ENCODE measurements at places on chromosomes 11 and 22.

- no peak for DNase-seq
Observed at GRCh38 chr11:120039039-120039438, 98.9 kb downstream of the TRIM29 start.

DNA sequence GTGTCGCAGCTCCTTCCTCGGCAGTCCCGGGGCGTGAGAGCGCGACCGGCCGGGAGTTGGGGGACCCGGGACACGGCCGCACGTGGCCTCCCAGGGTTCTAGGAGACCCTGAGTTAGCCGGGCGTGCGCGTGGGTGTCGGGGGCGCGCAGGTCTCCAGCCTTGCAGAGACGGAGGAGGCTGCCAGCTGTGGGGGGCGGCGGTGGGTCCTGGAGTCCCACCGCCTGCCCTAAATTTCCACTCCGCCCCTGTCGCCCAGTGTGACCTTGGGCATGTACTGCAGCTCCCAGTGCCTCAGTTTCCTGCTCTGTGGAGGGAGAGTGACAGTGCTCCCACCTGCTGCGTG, 18.8 kb downstream of the RRP7A start:
- no peak for DNase-seq

DNA sequence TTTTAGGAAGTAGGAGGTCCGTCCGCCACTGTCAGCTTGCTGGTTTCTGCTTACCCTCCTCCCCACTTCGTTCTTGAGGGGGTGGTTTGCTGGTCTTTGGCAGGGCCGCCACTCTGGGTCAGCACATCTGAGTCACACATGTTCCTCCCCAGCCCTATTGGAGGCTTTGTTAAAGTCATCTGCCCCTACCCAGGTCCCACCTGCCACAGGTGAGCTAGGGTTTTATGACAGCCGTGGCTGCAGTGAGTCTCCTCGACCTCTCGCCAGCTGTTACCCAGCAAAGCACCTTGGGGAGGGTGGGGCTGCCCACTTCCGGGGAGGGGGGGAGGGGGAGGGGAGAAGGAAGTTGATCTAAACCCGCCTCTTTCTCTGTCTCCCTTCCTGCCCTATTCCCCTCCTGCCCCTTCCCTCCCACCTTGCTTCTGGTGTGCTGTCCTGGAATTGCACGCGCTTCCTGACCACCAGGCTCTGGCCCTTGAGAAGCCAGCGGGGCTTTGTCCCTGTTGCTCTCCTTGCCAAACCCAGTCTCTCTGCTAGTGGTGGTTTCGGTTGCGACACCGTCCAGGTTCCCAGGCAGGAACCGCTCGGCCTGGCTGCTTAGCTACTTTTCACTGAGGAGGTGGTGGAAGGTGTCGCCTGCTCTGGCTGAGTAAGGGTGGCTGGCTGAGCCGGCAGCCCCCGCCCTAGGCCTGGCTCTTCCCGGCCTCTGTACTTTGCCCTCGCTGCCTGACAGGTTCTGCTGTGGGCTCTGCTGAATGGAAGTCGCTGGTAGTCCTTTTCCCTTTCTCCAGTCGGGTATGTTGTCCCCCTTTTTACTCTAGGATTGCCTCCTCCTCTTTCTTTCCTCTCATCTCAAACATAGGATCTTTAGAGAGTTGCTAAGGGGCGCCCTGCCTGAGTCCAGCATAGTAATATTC, 28.5 kb downstream of the RCOR2 start:
- no peak for DNase-seq

DNA sequence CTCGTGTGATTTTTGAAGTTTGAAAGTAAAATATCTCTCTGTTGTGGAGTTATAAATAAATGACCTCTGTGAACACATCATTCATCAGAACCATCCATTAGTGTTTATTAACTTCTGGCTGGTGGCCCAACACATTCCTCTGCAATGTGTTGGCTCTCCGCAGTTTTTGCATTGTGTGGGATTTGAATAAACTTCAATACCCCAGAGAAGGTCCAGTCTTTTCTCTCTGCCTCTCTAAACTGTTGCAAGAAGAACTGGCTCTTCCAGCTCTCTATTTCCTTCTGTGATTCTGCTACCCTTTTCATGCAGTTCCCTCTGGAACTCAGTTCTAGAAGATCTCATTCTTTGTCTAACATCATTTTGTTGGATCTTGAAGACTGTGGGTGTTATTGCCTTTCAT, 125.0 kb upstream of the ARHGAP42 start:
- no peak for DNase-seq

GRCh38 chr11:127873478-127873877, 713.9 kb downstream of the ETS1 start:
- DNase-seq, result no peak

GRCh38 chr11:116030697-116031331, 526.6 kb upstream of the CADM1 start:
- DNase-seq, result no peak

DNA sequence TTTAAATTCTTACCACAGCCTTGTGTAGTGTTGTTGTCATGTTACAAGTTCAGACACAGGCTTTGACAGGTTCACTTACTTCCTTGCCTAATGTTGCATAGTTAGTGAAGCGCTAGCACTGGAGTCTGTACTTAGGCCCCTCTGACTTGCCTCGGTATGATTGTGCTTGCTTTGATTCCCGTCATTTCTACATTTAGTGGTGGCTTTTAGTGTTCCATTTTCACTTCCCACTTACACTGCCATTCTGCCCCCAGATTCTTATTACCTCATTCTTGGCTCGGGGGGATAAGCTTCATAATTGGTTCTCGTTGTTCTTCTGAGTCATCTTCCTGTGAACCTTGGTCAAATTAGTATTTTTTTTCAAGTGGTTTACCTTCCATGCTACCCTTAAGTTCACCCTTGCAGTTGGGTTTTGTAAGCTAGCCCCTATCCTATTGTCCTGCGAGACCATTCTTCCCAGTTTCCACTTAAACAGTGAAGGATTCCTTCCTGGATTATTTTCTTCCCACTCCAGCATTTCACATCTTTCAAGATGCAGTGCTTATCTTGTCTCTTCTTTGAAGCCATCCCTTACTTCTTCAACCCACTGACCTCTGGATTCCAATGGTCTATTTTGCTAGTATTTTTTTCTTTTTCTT, 68.7 kb downstream of the DDX10 start:
- DNase-seq, result no peak

DNA sequence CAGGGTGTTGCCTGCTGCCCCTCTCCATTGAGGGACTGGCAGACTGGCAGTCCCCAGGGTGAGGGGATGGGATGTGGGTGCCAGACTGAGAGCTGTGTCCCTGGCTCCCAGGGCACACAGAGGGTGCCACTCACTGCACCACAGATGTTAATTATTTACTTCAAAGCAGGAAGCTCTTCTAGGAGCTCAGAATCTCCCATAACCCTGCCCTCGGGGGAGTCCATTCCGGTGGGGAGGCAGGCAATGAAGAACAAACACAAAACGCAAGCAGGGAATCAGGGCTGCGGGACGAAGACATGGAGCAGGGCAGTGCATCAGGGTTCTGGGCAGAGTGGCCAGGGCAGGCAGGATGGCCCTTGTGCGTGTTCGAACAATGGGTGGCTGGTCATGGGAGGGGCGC, 24.4 kb upstream of the FLRT1 start:
- no peak for DNase-seq

GRCh38 chr22:37918580-37919270, 12.6 kb downstream of the MICALL1 start:
- DNase-seq, result no peak

DNA sequence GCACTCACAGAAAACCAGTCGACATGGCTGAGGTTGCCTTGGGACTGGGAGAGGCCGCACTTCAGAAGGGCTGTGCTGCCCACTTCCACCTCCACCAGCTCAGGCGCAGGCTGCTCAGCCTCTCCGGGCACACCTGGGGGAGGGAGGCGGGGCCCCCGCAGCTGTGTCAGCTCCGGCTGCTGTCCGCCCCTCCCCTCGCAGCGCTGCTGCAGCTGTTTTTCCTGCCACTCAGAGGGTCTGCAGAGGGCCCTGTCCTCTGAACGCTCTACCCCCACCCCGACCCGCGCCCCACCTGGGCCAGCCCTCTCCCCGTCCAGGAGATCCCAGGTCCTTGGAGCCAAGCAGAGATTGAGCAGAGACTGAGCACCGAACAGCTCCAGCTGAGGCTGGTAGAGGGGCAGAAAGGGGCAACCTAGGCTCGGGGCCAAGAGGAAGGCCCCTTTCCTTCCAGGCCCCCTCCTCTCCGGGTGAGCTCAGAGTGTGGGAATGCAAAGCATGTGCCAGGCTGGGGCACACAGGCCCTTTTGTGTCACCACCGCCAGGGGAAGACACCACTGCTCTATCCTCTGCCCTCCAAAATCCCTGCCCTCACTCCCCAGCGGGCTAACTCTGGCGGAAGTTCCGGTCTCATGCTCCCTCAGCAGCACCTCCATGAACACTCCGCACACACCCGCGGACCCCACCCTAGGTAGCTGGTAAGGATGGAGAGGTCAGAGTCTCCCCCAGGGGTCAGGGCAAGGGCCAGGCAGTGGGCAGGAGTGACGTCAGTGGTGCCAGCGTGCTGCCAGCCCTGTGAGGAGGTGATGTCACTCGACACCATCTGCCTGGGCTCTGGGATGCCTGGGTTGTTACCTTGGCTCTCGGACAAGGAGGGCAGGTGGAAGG, 1.6 kb downstream of the MCAM start:
- DNase-seq, result no peak

DNA sequence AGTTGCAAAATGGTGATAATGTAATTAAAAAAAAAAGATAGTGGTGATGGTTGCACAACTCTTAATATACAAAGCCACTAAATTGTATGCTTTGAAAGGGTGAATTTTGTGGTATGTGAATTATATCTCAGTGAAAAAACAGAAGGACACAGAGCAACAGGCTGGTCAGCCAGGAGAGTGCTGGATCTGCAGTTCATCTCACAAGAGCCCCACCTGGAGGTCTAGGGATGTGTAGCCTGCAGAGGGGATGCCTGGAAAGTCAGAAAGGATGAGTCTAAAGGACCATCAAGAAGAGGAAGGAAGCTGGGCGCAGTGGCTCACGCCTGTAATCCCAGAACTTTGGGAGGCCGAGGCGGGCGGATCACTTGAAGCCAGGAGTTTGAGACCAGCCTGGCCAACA, 9.0 kb downstream of the POLR3H start:
- no peak for DNase-seq

GRCh38 chr11:93933230-93933629, 82.8 kb upstream of the VSTM5 start:
- no peak for DNase-seq

- no peak for DNase-seq
Observed at GRCh38 chr11:93844568-93844967, 5.8 kb downstream of the VSTM5 start.

GRCh38 chr11:75142714-75143419, 8.0 kb upstream of the SLCO2B1 start:
- peak; percentile 88 for DNase-seq

DNA sequence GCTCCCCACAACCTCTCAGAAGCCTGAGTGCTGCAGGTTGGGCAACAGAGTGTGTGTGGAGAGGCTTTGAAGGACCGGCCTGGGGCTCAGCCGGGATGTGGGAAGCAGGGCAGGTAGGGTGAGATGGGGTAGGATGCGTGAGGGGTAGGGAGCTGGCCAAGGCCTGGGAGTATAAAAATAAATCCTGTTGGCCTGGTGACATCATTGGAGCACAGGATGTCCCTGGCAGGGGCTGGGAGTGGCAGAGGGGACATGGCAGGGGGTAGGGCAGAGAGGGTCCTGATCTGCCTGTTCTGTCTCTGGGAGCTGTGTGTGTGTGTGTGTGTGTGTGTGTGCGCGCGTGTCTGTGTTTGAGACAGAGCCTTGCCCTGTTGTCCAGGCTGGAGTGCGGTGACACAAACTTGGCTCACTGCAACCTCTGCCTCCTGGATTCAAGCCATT, 28.6 kb downstream of the TEF start:
- DNase-seq, result no peak

- no peak for DNase-seq
Observed at GRCh38 chr22:36258701-36259614, 6.0 kb downstream of the APOL1 start.

DNA sequence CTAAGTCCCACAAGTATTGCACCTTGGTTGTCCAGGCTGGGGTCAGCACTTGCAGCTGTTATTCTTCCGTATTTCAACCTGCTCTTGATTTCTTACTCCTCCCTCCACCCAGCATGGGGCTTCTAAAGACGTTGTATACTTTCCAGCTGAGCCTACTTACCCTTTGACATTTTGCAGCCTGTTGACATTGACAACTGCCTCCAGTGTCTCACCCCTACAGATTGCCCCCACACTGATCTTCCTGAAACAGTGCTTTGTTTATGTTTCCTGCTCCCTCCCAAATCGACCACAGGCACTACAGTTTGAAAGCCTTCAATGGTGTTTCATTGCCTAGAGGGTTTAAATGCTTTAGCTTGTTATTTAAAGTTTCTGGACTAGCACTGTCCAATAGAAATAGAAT, 56.6 kb downstream of the FAM83F start:
- no peak for DNase-seq

DNA sequence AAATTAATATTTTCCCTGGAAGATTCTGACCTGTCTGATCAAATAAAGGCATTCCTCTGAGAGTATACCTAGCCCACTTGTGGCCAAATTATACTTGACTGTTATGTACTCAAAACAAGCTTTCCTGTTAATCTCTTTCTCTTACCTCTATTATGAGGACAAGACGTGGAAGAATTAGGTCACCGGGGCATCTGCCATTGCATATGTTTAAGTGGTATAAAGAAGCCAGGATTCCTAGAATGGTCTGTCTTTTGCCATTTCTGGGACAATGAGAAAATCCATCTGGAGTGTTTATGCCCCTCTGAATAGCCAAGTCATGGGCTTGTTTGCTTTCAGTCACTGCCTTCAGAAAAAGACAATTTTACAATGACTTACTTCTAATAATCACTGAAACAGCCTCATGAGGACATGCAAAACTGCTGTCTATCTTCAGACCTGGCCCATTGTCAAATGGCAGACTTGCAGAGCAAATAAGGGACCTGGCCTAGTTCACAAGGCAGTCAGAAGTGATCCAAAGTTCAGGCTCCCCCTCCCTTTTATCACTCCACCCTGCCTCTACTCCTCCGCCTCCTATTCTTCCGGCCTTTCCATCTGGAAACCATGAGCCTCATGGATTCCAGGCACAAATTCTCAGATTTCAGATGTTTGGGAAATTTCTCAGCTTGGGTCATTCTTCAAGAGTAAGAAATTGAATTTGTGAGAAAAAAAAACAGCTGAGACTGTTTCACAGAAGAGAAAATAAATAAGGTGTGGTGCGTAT, 128.1 kb upstream of the LDLRAD3 start:
- DNase-seq, result no peak
